Activated naive CD8-positive, alpha-beta T cell treated with anti-CD3 and anti-CD28 coated beads, Interleukin-2, amount 50 U/mL, for 16 hours (primary cell): ENCODE measurements at places on chromosomes 5 and 9.

DNA sequence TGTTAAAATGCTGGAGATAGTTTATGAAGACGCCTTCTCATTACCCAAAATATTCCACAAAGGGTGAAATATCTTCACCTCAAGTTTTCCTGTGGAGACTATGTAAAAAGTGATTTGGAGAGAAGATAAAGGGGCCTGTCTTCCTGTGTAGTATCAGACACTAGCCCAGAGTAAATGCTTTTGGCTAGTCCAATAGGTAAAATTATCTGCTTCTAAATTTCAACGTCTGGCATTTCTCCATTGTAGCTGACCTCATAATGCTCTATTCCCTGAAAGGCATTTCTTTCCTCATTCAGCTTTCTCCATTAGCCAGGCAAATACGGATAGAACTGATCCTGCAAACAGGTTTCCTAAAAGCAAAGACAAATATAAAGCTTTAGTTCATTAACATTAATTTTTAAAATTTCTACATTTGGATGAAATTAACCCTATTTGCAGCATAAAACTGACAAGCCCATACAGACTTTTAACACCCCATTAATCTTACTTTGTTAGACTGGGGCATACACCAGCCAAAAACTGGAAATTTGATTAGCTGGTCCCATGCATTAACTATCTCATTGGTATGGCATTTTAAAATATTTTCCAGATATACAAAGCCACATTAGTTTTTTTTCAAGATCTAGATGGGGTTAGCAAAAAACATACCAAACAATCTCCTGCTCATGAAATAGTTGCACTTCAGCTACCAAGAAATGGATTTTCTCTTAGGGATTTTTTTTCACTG is 548.8 kb downstream of the EFNA5 start:
- DNase-seq = no peak

DNA sequence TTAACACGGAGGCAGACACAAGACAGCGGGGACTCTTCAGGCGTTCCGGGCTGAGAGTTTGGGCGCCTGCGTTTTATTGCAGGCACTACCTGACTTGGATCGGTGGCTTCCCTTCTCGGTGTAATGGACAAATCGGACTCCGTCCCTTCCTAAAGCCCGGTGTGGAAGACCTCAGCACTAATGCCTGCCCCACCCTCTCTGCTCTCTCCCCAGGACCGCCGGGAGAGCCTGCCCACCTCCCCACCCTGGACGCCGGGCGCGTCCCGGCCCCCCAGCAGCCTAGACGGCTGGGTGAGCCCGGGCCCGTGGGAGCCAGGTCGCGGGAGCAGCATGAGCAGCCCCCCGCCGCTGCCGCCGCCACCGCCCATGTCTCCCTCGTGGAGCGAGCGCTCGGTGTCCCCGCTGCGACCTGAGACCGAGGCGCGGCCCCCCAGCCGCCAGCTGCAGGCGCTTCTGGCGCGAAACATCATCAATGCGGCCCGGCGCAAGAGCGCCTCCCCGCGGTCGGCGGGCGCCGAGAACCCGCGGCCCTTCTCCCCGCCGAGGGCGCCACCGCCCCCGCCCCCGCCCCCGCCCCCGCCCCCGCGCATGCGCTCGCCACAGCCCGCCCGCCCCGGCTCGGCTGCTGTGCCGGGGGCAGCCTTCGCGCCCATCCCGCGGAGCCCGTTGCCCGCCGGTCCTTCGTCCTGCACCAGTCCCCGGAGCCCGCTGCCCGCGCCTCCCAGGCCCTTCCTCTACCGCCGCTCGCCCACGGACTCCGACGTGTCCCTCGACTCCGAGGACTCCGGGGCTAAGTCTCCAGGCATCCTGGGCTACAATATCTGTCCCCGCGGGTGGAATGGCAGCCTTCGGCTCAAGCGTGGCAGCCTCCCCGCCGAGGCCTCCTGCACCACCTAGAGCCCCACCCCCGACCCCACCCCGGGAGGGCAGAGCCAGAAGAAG is 4.6 kb upstream of the MYOZ3 start:
- peak; percentile 24 for DNase-seq

DNA sequence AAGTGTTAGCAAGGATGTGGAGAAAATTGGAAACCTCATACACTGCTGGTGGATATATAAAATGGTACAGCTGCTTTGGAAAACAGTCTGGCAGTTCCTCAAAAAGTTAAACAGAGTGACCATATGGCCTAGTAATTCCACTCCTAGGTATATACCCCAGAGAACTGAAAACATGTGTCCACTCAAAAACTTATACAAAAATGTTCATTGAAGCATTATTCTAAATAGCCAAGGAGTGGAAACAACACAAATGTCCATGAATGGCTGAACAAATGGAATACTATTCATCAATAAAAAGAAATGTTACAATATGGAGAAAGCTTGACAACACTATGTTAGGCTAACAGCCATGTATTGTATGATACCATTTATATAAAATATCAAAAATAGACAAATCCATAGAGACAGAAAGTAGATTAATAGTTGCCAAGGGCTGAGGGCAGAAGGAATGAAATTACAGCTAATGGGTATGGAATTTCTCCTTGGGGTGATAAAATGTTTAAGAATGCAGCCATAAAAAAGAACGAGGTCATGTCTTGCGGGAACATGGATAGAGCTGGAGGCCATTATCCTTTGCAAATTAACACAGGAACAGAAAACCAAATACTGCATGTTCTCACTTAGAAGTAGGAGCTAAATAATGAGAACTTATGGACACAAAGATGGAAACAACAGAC is 33.6 kb upstream of the FBP1 start:
- no peak for DNase-seq

DNA sequence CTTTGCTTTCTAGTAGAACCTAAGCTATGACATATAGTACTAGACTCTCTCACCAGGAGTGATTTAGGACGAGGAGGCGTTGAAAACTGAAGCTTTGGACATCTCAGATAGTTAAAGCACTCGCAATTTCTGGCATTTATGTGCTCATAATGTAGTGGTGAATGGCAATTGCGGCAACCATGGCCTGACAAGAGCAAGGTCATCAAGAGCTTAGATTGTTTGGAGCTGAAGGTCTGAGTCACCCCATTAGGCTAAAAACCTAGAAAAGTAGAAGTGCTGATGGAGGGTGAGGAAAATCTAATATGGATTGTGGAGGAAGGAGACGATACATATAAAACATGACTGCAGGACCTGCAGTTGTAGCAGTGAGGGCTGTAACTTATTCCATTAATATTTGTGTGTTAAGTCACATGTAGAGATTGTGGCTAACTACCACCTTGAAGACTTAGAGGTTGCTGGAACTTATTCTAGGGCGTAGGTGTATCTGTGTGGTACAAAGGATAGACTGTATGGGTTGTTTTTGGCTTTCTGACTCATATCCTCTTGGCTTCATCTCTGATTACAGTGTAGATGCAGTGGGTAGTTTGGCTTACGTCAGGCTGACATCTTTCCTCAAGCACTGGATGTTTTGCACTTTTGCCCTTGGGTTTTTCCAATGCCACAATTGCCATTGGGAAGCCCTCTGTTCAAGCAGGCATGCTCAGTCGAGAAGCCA is 138.9 kb upstream of the CDKN2B start:
- DNase-seq = no peak

GRCh38 chr5:81755320-81755719 is 4.4 kb upstream of the SSBP2 start:
- no peak for DNase-seq

DNA sequence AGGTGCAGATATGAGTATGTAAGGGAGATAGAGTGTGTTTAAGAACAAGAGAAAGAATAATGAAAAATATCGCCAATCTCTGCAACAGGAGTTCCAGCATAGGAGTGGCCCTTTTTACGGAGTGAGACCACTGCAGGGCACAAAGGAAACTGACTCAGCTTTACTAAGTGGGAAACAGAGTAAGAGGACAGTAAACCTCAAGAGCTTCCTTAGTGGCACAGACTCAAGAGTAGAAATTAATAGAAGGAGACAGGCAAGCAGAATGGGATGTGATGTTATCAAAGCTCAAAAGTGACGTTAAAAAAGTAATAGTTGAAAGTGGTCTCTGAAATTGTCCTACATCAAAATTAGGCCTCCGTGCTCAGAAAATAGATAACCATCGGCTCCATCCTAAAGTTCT is 2.1 kb upstream of the SH3RF2 start:
- DNase-seq = no peak

- no peak for DNase-seq
Observed at GRCh38 chr5:17852740-17853139, 218.5 kb downstream of the TAF11L14 start.

GRCh38 chr5:116605310-116606070 is 30.9 kb upstream of the SEMA6A start:
- no peak for DNase-seq

DNA sequence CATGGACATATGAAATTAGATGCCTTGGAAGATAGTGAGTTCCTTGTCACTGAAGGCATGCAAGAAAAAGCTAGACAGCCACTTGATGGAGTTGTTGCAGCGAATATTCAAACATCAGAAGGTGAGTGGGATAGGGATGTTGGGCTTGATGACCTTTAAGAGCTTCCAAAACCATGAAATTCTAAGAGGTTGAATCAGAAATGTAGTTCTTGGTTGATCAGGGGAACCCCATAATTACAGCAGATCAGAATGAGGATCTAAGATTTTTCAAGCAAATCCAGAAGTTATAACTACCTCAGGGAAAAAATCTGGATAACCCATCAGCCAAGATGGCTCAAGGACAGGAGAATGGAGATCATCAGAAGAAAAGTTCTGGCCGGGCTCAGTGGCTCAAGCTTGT is 244.3 kb upstream of the NR4A3 start:
- DNase-seq = no peak

DNA sequence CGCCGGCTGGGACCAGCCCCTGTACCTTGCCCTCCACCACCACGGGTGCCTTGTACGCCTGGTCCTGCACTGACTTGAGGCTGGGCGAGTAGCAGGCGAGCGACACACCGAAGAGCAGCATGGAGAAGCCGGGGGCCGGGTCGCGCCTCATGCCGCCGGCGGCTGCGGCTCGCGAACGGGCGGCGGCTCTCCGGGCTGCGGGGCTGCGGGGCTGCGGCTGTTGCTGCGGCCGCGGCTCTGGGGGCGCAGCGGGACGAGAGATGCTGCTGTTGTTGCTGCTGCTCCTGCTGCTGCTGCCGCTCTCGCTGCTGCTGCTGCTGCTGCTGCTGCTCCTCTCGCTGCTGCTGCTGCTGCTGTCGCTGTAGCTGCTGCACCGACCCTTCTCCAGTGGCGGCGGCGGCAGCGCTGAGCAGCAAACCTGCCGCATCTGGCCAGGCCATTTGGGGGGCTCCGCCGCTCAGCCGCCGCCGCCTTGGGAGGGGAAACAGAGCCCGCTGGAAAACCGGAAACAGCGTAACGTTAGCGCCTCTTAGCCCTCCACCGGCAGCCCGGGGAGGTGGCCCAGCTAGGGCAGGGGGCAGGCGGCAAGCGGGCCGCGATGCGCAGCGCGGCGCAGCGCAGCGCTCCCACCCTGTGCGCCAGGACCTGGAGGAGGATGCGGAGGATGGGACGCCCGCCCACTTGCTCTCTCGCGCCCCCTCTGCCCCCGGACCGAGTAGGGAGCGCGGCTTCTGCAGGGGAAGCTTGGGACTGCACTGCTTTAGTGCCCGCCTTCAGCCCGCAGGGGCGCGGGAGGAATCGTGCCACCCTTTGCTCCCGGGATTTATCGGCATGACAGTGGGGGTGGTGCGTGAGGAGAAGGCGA is at the start of gene NRG2:
NRG2 (minus strand) TSS at position 657 of the 865 bp plus-strand sequence.
- no peak for DNase-seq

DNA sequence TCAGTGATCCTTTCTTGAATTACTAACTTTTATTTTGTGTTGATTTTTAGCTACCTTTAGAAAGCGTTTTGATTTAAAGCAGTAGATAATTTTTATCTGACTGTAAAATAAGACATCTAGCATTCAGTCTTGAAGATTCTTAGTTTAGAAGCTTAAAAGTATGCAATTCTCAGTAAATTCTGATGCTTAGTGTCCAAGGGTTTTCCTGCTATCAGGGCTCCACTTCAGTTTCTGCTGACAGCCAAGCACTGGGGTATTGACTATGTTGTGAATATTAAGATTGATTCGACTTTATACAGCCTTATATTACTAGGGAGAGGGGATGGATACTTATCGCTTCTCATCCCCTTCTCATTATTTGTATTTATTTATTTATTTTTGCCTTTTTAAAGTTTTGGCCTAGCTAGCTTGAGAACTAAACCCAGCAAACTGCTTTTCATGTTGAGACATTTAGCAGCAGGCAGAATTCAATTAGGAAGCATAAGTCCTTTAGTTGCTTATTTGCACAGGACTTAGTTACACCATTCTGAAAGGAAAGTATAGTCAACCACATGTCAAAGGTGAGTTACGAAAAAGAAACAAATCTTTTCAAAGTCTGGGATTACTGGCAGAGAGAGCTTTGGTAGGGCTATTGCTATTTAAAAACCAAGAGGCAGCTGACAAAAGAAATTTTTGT is 2.9 kb downstream of the PBX3 start:
- no peak for DNase-seq

- no peak for DNase-seq
Observed at GRCh38 chr5:31133488-31133887, 60.0 kb upstream of the CDH6 start.

DNA sequence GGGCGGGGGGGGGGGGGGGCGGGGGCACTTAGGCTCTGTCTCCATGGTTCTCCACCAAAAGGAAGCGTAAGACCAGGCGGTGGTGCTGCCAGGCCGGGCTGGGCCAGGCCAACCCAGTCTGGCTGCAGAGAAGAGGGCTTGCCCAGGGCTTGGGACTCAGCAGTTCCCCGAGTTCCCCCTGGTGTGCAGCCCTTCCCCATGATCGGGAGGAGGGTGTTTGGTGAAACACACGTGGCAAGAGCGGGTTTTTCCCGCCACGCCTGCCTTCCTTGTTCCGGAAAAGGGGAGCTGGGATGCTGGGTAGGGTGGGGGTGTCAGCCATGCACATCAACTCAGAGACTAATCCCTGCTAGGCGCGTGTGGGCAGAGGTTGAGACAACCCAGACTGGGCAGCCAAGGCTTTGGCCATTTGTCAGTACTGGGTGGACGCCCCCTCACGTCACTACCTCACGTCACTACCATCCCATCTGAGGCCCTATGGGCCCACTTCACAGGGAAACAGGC is 32.9 kb downstream of the PRRX2 start:
- DNase-seq = no peak

GRCh38 chr5:150583541-150584225 is 56.8 kb upstream of the SYNPO start:
- DNase-seq = no peak

GRCh38 chr9:112599732-112600131 is 113.1 kb downstream of the KIAA1958 start:
- DNase-seq = no peak

GRCh38 chr9:77488439-77489126 is 159.5 kb downstream of the GNA14 start:
- no peak for DNase-seq

DNA sequence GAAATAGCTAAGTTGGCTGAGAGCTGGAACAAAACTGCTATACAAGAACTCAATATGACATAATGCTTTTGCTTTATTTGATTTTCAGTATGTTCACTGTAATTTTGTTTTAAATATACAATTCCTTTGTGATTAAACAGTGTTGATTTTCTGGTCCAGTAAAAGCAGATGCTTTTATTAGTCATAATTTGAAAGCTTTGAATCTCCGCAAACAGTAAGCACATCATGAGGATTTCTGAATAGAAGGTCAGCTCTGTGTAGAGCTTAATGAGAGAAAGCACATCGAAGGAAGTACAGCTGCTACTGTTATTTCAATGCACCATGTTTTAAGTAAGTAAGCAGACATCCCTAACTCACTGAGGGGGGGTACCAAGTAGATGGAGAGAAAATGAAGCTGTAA is 701.3 kb upstream of the ACO1 start:
- no peak for DNase-seq
